ENCODE measurements at places on chromosomes 12 and 14.

GRCh38 chr12:50579757-50580267 lies 75.0 kb downstream of the DIP2B start:
- no peaks in the 10 kb centered on the region for H3K36me3 ChIP-seq
- H3K27me3 ChIP-seq: no peaks in the 10 kb centered on the region
- DNase-seq: peak; percentile 51
- no peak overlapping the region for H3K27ac ChIP-seq

DNA sequence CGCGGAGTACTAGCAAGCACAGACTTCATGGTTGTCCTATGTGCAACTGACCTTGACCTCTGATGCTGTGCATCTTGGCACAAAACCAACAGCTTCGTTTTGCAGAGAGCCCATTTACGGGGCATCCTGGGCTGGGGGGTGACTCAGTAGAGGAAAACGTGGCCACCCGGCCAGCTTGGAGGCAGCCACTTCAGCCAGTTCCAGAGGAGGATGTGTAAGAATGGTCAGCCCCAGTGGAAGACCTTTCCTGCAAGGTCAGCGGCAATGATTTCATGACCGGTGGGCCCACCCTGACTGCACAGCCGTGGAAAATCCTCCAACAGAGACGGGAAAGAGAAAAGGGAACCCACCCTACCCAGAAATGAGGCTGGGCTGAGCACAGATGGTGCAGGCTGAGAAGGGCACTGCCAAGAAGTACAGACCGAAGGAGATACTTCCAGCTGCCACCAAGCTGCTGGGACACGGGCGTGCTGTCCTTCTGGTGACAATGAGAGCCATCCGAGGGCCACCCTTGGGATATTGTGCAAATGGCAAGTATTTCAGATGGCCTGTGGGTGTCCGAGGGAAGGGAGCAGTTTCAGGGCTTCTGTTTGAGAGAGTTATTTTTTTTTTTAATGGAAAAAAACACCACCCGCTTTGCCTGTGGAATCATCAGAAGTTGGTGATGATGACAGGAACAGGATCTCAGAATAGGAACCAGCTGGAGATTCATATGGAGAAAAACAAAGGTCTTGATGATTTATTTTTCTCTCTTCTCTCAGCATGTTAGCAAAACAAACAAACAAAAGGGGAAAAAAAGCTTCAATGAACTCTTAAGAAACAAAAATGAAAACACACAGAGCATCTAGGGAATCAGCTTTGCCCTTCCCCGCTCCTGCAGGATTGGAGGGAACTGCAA lies 120.2 kb upstream of the RFLNA start:
- no peaks in the 10 kb centered on the region for H3K4me1 ChIP-seq
- no peak overlapping the region for H3K27ac ChIP-seq
- DNase-seq: peak; percentile 58
- H3K4me3 ChIP-seq: no peak overlapping the region
- no peaks in the 10 kb centered on the region for H3K27me3 ChIP-seq
- no peaks in the 10 kb centered on the region for H3K36me3 ChIP-seq

GRCh38 chr12:41174602-41175001 lies 13.5 kb upstream of the PDZRN4 start:
- DNase-seq: no peak
- no peaks in the 10 kb centered on the region for H3K36me3 ChIP-seq
- no peaks in the 10 kb centered on the region for H3K4me1 ChIP-seq
- H3K27ac ChIP-seq: no peak overlapping the region
- H3K4me3 ChIP-seq: no peak overlapping the region
- no peaks in the 10 kb centered on the region for H3K27me3 ChIP-seq

GRCh38 chr14:58104808-58105207 lies 47.2 kb downstream of the ARMH4 start:
- no peaks in the 10 kb centered on the region for H3K36me3 ChIP-seq
- no peak overlapping the region for H3K27ac ChIP-seq
- H3K4me1 ChIP-seq: peaks cover 14% of the 10 kb centered on the region
- H3K4me3 ChIP-seq: no peak overlapping the region

GRCh38 chr12:31890295-31891285 lies 68.6 kb upstream of the RESF1 start:
- H3K27me3 ChIP-seq: no peaks in the 10 kb centered on the region
- peak; percentile 29 for DNase-seq
- no peak overlapping the region for H3K27ac ChIP-seq
- no peaks in the 10 kb centered on the region for H3K4me1 ChIP-seq
- no peak overlapping the region for H3K4me3 ChIP-seq

DNA sequence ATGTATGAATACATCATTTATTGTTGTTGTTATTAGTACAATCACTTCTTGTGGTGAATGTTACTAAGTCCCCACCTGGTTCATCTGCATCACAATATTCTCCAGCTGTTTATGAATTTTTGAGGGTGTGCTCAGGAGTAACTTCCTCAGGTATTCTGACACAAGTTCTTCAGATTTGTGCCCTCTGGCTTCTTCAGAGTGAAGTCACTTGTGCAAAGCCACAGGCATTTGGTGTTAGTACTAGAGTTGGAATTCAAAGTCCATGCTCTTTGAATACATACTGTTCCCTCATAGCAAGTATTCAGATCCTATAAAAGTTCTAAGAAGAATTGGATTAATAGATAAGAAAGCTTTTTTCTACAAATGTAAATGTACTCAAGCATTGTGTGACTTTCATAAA lies 150.3 kb upstream of the AVPR1A start:
- H3K4me1 ChIP-seq: peaks cover 12% of the 10 kb centered on the region
- no peak overlapping the region for H3K27ac ChIP-seq
- H3K36me3 ChIP-seq: no peaks in the 10 kb centered on the region
- no peaks in the 10 kb centered on the region for H3K27me3 ChIP-seq
- no peak for DNase-seq

DNA sequence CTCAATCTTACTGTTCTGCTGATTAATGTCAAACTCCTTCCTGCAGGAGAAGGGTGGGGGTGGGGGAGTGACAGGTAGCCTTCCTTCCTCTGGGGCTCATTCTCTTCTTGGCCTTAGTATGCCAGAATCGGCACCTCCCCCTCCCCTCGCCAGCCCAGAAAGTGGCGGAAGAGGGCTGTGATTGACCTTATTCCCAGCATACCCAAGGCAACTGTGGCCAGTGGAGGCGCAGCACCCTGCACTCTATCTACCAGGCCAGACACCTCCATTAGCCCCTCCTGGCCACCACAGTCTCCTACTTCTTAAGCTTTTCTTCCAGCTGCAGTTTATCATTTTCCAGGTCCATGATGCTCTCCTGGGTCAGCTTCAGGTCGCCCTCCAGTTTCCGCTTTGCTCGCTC lies 15.5 kb downstream of the MYH6 start:
- no peak overlapping the region for H3K4me3 ChIP-seq
- no peaks in the 10 kb centered on the region for H3K36me3 ChIP-seq
- H3K27ac ChIP-seq: no peak overlapping the region
- no peaks in the 10 kb centered on the region for H3K4me1 ChIP-seq
- DNase-seq: no peak

DNA sequence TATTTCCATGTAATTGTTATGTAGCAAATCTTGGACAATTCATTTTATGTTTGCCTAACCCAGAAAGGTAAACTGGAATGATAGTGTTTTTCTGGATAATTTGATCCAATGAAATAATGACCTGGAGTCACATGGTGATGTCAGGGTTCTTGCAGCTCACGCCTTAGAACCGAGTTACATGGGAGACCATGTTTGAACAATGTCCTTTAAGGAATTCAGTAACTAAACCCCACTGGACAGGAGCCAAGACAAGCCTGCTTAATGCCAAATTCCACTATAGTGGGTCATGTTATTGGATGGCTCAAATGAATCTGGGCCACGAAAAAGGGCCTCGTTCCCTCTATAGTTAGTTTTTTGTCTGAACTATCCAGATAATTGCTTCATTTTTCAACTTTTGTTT lies 255.8 kb upstream of the HMGA2 start:
- H3K27ac ChIP-seq: peak overlapping the region; percentile 14
- DNase-seq: peak; percentile 84
- H3K4me1 ChIP-seq: peaks cover 40% of the 10 kb centered on the region

- H3K36me3 ChIP-seq: no peaks in the 10 kb centered on the region
- H3K4me3 ChIP-seq: no peak overlapping the region
- H3K4me1 ChIP-seq: no peaks in the 10 kb centered on the region
- no peak for DNase-seq
- H3K27ac ChIP-seq: no peak overlapping the region
- H3K27me3 ChIP-seq: no peaks in the 10 kb centered on the region
Measured at GRCh38 chr12:6443361-6443983, 1.3 kb upstream of the CD27 start.

DNA sequence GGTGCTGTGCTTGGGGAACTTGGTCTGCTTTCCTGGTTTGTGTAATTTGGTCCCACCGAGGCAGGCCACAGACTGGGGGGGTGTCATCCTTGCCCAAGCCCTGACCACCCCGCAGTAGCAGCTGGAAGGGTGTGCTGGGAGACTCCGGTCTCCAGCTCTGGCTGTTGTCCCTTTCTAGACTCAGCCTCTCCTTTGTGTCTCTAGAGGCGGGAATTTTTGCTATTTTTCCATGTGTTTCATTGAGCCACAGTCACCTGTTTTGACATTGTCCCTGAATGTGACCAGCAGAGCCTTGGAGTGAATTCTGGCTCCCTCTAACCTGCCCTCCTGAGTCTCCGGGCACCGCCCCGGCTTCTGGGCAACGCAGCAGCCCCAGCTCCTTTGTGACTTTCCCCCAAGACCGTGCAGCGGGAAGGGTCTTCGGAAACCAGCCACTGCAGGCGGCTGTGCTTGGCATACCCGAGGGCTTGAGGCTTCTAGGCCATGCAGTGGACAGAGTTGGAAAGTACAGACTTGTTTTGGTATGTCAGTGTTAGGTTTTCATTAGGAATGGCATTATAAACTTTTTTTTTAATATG lies 98.6 kb downstream of the TNFAIP2 start:
- H3K36me3 ChIP-seq: no peaks in the 10 kb centered on the region
- H3K27me3 ChIP-seq: peaks cover 55% of the 10 kb centered on the region
- H3K27ac ChIP-seq: no peak overlapping the region

Data from astrocyte (in vitro differentiated cells and primary cell).